ENCODE measurements at places on chromosomes 3 and 15. TPM values are rescaled to one million over a fixed set of nuclear protein-coding genes. Genes with fewer than 3 reads are reported as not detected.

- H3K4me1 ChIP-seq = no peaks in the 10 kb centered on the region
- no peak for DNase-seq
- no peaks in the 10 kb centered on the region for H3K36me3 ChIP-seq
- H3K27ac ChIP-seq = no peak overlapping the region
- no peaks in the 10 kb centered on the region for H3K27me3 ChIP-seq
- no peak overlapping the region for H3K4me3 ChIP-seq
Observed at GRCh38 chr15:39622660-39623516, 42.0 kb downstream of the THBS1 start.

GRCh38 chr3:104961851-104962250 is 404.9 kb upstream of the ALCAM start:
- peaks cover 3% of the 10 kb centered on the region for H3K4me1 ChIP-seq
- no peaks in the 10 kb centered on the region for H3K27me3 ChIP-seq
- DNase-seq = no peak
- no peak overlapping the region for H3K27ac ChIP-seq
- no peak overlapping the region for H3K4me3 ChIP-seq

- no peaks in the 10 kb centered on the region for H3K27me3 ChIP-seq
- no peak overlapping the region for H3K4me3 ChIP-seq
- H3K27ac ChIP-seq = no peak overlapping the region
- no peak for DNase-seq
Observed at GRCh38 chr3:131454501-131454900, 48.3 kb downstream of the MRPL3 start.

GRCh38 chr3:56725175-56725574 is 42.1 kb upstream of the TASOR start:
- no peaks in the 10 kb centered on the region for H3K36me3 ChIP-seq
- H3K4me1 ChIP-seq = no peaks in the 10 kb centered on the region
- no peaks in the 10 kb centered on the region for H3K27me3 ChIP-seq
- DNase-seq = no peak
- H3K27ac ChIP-seq = no peak overlapping the region

GRCh38 chr3:103470498-103470897 is 1035.7 kb downstream of the ZPLD1 start:
- DNase-seq = no peak
- no peaks in the 10 kb centered on the region for H3K27me3 ChIP-seq
- H3K36me3 ChIP-seq = no peaks in the 10 kb centered on the region
- no peaks in the 10 kb centered on the region for H3K4me1 ChIP-seq
- no peak overlapping the region for H3K4me3 ChIP-seq

DNA sequence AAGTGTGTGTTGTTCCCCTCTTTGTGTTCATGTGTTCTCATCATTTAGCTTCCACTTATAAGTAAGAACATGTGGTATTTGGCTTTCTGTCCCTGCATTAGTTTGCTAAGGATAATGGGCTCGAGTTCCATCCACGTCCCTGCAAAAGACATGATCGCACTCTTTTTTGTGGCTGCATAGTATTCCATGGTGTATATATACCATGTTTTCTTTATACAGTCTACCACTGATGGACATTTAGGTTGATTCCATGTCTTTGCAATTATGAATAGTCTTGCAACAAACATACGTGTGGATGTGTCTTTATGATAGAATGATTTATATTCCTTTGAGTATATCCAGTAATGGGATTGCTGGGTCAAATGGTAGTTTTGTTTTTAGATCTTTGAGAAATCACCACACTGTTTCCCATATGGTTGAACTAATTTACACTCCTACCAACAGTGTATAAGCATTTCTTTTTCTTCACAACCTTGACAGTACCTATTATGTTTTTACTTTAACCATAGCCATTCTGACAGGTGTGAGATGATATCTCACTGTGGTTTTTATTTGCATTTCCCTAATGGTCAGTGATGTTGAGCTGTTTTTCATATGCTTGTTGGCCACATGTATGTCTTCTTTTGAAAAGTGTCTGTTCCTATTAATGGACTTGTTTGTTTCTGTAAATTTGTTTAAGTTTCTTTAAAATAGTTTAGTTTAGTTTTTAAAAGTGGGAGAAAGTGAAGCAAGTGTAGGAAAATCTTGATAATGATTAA is 21.9 kb upstream of the SLC30A4 start:
- no peak overlapping the region for H3K4me3 ChIP-seq
- no peak for DNase-seq
- H3K27me3 ChIP-seq = no peaks in the 10 kb centered on the region
- H3K27ac ChIP-seq = no peak overlapping the region

GRCh38 chr3:11703146-11703545 is 59.4 kb upstream of the VGLL4 start:
- no peaks in the 10 kb centered on the region for H3K27me3 ChIP-seq
- H3K4me3 ChIP-seq = no peak overlapping the region
- no peak overlapping the region for H3K27ac ChIP-seq
- H3K36me3 ChIP-seq = no peaks in the 10 kb centered on the region
- no peak for DNase-seq

DNA sequence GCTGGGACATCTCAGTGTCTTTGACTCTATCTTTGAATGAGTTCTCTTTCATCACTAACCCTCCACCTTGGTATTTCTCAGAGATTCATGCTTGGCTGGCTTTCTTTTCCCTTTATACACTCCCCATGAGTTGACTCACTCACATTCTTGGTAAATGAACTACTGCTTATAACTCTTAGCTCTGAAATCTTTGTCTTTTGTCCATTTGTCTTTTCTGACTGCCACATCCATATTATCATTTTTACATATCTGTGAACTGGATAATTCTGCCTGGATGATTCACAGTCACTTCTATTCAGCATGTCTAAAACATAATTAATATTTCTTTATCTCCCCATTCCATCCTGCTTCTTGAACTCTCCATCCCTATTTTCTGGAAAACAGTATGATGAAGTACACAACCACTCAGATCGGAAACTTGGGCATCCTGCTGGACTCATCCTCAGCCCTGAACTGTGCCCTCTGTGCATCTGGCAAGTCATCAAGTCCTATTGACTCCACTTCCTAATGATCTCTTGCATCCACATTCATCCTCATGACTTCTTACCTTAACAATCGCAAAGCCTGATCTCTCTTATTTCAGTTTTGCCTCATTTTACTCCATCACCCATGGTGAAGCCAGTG is 66.9 kb downstream of the KCNAB1 start:
- H3K4me3 ChIP-seq = no peak overlapping the region
- H3K27ac ChIP-seq = no peak overlapping the region
- no peak for DNase-seq
- no peaks in the 10 kb centered on the region for H3K27me3 ChIP-seq
- H3K36me3 ChIP-seq = no peaks in the 10 kb centered on the region

- peak overlapping the region; percentile 84 for H3K27ac ChIP-seq
- no peaks in the 10 kb centered on the region for H3K36me3 ChIP-seq
- peaks cover 50% of the 10 kb centered on the region for H3K4me1 ChIP-seq
- DNase-seq = no peak
- H3K4me3 ChIP-seq = no peak overlapping the region
- H3K27me3 ChIP-seq = no peaks in the 10 kb centered on the region
Observed at GRCh38 chr3:129593595-129594339, 12.7 kb downstream of the PLXND1 start.

Gene VPS13C
- total RNA-seq = 69.2 TPM

Gene EPHB1
- 3.1 TPM for total RNA-seq

Gene PAQR9
- total RNA-seq = not detected

Gene TMEM207
- total RNA-seq = not detected

Gene GHSR
- total RNA-seq = not detected

Data from uterus (tissue), 4 donors.